ENCODE measurements at places on chromosomes 4 and X. TPM values are rescaled to one million over a fixed set of nuclear protein-coding genes. Genes with fewer than 3 reads are reported as not detected.
A peak's percentile ranks its signal among the peaks of the same experiment; 100 is the strongest.

DNA sequence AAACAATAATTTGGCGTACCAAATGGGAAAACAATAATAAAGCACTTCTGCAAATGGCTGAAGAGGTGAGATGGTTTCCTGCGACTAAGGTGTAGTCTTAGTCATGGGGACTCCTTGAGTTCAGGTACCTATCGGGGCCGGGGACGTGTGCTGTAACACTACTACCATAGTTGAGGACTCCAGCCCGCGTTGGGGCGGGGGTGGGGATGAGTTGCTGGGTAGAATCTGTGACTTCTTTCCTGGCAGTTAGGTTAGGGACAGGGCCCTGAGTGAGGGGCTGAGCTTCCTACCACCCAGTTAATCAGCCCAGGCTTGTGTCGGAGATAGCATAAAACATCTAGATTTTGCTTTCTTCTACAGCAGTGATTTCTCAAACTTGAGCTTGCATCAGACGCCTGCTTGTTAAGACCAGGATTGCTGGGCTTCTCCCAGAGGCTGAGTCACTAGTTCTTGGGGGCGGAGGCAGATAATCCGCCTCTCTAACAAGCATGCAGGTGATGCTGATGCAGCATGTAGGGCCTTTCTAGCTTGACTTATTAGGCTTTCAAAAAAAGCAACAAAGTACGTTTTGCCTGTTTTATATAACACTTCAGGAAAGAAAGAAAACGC lies 30.2 kb downstream of the RBBP7 start:
- DNase-seq = peak; percentile 87
- peaks cover 10% of the 10 kb centered on the region for H3K4me1 ChIP-seq
- no peaks in the 10 kb centered on the region for H3K27me3 ChIP-seq
- no peak overlapping the region for H3K4me3 ChIP-seq
- peak overlapping the region; percentile 59 for H3K27ac ChIP-seq

DNA sequence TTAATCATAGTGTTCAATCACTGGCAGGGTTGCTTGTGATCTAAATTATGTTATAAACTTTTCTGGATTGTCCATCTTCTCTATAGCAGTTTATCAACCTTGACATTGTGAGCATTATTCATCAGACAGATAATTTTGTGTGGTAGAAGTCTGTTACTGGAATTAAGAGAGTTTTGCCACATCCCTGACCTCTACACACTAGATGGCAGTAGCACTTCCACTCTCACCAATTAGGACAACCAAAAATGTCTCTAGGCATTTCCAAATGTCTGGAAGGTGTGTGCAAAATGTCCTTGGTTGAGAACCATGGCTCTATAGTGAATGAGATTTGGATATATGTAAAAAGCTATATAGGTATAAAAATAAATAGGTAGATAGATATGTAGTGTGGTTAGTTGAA lies 324.1 kb upstream of the FAM47C start:
- H3K4me3 ChIP-seq = no peak overlapping the region
- no peaks in the 10 kb centered on the region for H3K27me3 ChIP-seq
- H3K4me1 ChIP-seq = no peaks in the 10 kb centered on the region
- H3K36me3 ChIP-seq = no peaks in the 10 kb centered on the region
- DNase-seq = no peak
- no peak overlapping the region for H3K27ac ChIP-seq

- no peak overlapping the region for H3K27ac ChIP-seq
- DNase-seq = no peak
- H3K36me3 ChIP-seq = no peaks in the 10 kb centered on the region
- H3K4me1 ChIP-seq = no peaks in the 10 kb centered on the region
- H3K27me3 ChIP-seq = no peaks in the 10 kb centered on the region
- H3K4me3 ChIP-seq = no peak overlapping the region
Measured at GRCh38 chr4:112302320-112303274, 5.4 kb downstream of the ALPK1 start.

GRCh38 chrX:148495176-148495575 lies 5.2 kb upstream of the AFF2 start:
- H3K4me1 ChIP-seq = no peaks in the 10 kb centered on the region
- DNase-seq = no peak
- no peaks in the 10 kb centered on the region for H3K36me3 ChIP-seq
- no peak overlapping the region for H3K4me3 ChIP-seq
- no peak overlapping the region for H3K27ac ChIP-seq

- H3K36me3 ChIP-seq = no peaks in the 10 kb centered on the region
- H3K27ac ChIP-seq = no peak overlapping the region
- no peaks in the 10 kb centered on the region for H3K4me1 ChIP-seq
- H3K27me3 ChIP-seq = no peaks in the 10 kb centered on the region
Measured at GRCh38 chrX:78708262-78708661, 39.3 kb upstream of the LPAR4 start.

- no peaks in the 10 kb centered on the region for H3K36me3 ChIP-seq
- no peak overlapping the region for H3K4me3 ChIP-seq
- no peak for DNase-seq
- H3K27ac ChIP-seq = no peak overlapping the region
- no peaks in the 10 kb centered on the region for H3K27me3 ChIP-seq
Measured at GRCh38 chrX:41689711-41690110, 938 bp downstream of the GPR34 start.

GRCh38 chr4:20384456-20384855 lies 132.8 kb downstream of the SLIT2 start:
- no peak for DNase-seq
- H3K36me3 ChIP-seq = no peaks in the 10 kb centered on the region
- H3K4me3 ChIP-seq = no peak overlapping the region
- H3K27ac ChIP-seq = no peak overlapping the region
- H3K27me3 ChIP-seq = no peaks in the 10 kb centered on the region

DNA sequence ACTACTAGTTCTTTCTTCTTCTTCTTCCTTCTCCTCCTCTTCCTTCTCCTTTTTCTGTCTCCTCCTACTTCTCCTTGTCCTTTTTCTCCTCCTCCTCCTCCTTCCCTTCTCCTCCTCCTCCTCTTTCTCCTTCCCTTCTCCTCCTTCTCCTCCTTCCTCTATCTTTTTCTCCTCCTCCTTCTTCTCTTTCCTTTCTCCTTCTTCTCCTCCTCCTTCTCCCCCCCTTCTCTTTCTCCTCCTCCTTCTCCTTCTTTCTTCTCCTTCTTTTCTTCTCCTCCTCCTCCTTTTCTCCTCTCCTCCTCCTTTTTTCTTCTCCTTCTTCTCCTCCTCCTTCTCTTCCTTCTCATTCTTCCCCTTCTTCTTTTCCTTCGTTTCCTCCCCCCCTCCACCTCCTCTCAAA lies 21.8 kb upstream of the NAP1L5 start:
- H3K36me3 ChIP-seq = peaks cover 4% of the 10 kb centered on the region
- H3K27me3 ChIP-seq = no peaks in the 10 kb centered on the region
- no peak for DNase-seq
- no peak overlapping the region for H3K27ac ChIP-seq
- H3K4me1 ChIP-seq = no peaks in the 10 kb centered on the region

- no peaks in the 10 kb centered on the region for H3K4me1 ChIP-seq
- no peak for DNase-seq
- no peaks in the 10 kb centered on the region for H3K27me3 ChIP-seq
- no peaks in the 10 kb centered on the region for H3K36me3 ChIP-seq
- no peak overlapping the region for H3K4me3 ChIP-seq
Measured at GRCh38 chr4:159604781-159605180, 501.9 kb downstream of the RAPGEF2 start.

- H3K27me3 ChIP-seq = no peaks in the 10 kb centered on the region
- no peak overlapping the region for H3K4me3 ChIP-seq
- DNase-seq = no peak
- no peaks in the 10 kb centered on the region for H3K36me3 ChIP-seq
Measured at GRCh38 chr4:163317110-163317509, 15.3 kb downstream of the NPY1R start.

- no peaks in the 10 kb centered on the region for H3K36me3 ChIP-seq
- H3K27me3 ChIP-seq = no peaks in the 10 kb centered on the region
- H3K4me3 ChIP-seq = no peak overlapping the region
- no peaks in the 10 kb centered on the region for H3K4me1 ChIP-seq
- peak; percentile 2 for DNase-seq
Measured at GRCh38 chrX:21509912-21510311, 135.7 kb downstream of the CNKSR2 start.

DNA sequence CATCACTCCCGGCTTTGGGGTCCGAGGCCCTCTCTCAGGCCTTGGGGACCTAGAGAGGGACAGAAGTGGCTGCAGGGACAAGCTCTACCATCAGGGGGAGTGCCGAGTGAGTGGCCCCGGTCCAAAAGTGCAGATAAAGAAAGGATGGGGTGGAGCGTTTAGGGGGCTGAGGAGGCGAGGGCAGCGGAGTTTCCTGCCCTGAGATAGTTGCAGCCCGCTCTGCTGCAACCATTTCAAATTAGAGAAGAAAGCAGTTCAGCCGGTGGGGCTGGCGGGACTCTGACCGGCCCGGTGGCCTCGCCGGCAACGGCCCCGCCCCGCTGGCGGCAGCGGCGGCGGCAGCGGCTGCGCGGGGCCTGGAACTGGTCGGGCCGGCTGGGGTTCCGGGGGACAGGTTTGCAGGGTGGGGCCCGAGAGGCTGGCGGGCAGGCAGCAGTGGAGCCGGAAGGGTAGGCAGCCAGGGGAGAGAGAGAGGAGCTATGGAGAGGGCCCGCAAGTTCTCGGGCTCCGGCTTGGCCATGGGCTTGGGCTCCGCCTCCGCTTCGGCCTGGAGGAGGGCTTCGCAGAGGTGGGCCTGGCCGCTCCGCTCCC lies 7.6 kb downstream of the DLG3 start:
- H3K27me3 ChIP-seq = no peaks in the 10 kb centered on the region
- peaks cover 4% of the 10 kb centered on the region for H3K4me1 ChIP-seq
- peak overlapping the region; percentile 51 for H3K4me3 ChIP-seq
- peak; percentile 35 for DNase-seq

DNA sequence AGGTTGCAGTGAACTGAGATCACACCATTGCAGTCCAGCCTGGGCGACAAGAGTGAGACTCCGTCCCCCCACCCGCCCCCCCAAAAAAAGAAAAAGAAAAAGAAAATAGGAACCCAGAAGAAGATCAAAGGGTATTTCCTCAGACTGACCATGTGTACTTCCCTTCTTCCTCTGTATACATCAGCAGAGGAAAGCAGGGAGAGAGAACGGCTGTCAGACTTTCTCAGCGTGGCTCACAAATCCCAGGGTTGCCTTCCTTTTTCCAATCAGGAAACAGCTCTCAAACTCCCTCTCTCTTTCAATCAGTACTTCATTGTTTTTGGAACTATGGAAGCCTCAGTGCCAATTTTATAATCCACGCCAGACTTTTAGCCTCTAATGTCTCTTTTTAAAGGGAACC lies 59.1 kb downstream of the CHRNA9 start:
- no peak overlapping the region for H3K27ac ChIP-seq
- H3K4me3 ChIP-seq = no peak overlapping the region
- H3K27me3 ChIP-seq = peaks cover 4% of the 10 kb centered on the region
- H3K36me3 ChIP-seq = no peaks in the 10 kb centered on the region
- DNase-seq = no peak

- H3K27ac ChIP-seq = no peak overlapping the region
- DNase-seq = no peak
- peaks cover 2% of the 10 kb centered on the region for H3K27me3 ChIP-seq
- H3K36me3 ChIP-seq = no peaks in the 10 kb centered on the region
- no peaks in the 10 kb centered on the region for H3K4me1 ChIP-seq
- no peak overlapping the region for H3K4me3 ChIP-seq
Measured at GRCh38 chr4:108742451-108743420, 20.1 kb downstream of the ETNPPL start.

DNA sequence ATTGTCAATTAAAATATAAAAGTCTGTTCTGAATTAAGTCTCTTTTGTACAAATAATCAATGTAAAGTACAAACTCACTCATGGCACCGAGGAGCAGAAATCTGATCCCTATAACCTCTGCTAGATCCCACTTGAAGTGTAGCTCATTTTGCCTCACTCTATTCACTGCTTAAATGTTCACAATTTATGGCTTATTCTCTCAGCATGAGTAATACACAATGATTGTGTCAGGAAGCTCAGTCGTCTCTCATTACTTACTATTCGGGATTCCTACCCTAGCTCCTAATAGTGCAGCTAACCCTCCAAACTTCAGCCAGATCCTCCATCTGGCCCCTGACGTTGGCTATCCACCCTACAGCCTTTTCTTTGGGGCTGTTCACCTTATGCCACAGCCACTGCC lies 4.7 kb upstream of the AMMECR1 start:
- peak; percentile 23 for DNase-seq
- H3K4me3 ChIP-seq = no peak overlapping the region
- H3K27me3 ChIP-seq = no peaks in the 10 kb centered on the region
- H3K36me3 ChIP-seq = no peaks in the 10 kb centered on the region

- no peak overlapping the region for H3K27ac ChIP-seq
- H3K4me1 ChIP-seq = no peaks in the 10 kb centered on the region
- H3K36me3 ChIP-seq = no peaks in the 10 kb centered on the region
- no peaks in the 10 kb centered on the region for H3K27me3 ChIP-seq
Measured at GRCh38 chr4:5463936-5464650, 244.3 kb downstream of the EVC2 start.

DNA sequence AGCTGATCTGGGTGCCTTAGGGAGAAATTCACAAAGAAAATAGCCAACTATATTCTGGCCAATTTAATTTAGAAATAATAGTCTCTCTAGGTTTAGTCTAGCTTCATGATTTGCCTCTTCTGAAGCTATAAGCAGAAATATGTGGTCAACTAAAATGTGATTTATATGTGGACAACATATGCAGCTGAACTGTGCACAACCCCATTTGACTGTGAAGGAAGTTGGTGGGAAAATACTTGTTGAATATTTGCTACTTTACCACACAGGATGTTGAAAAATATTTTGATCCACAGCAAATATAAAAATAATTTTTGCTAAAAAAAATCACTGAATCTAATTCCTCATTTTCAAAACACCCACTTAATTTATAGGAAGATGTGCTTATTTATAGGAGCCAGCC lies 15.7 kb upstream of the RNF128 start:
- no peak overlapping the region for H3K4me3 ChIP-seq
- no peak for DNase-seq

- no peak for DNase-seq
- H3K27me3 ChIP-seq = no peaks in the 10 kb centered on the region
- H3K4me1 ChIP-seq = no peaks in the 10 kb centered on the region
- no peak overlapping the region for H3K4me3 ChIP-seq
Measured at GRCh38 chr4:159855731-159856130, 752.9 kb downstream of the RAPGEF2 start.

TLR8 gene
- polyA plus RNA-seq = not detected

RAB41 gene
- polyA plus RNA-seq = not detected

NXF2B gene
- not detected for polyA plus RNA-seq

GAGE12E gene
- polyA plus RNA-seq = not detected

TRIML2 gene
- 0.05 TPM for polyA plus RNA-seq

CLIC2 gene
- 6.3 TPM for polyA plus RNA-seq

LNX1 gene
- polyA plus RNA-seq = 0.48 TPM

STX18 gene
- polyA plus RNA-seq = 28.2 TPM
